Lower lobe of right lung (tissue), 2 donors: ENCODE measurements at places on chromosomes 7 and 10. TPM values are rescaled to one million over a fixed set of nuclear protein-coding genes. Genes with fewer than 3 reads are reported as not detected.

DNA sequence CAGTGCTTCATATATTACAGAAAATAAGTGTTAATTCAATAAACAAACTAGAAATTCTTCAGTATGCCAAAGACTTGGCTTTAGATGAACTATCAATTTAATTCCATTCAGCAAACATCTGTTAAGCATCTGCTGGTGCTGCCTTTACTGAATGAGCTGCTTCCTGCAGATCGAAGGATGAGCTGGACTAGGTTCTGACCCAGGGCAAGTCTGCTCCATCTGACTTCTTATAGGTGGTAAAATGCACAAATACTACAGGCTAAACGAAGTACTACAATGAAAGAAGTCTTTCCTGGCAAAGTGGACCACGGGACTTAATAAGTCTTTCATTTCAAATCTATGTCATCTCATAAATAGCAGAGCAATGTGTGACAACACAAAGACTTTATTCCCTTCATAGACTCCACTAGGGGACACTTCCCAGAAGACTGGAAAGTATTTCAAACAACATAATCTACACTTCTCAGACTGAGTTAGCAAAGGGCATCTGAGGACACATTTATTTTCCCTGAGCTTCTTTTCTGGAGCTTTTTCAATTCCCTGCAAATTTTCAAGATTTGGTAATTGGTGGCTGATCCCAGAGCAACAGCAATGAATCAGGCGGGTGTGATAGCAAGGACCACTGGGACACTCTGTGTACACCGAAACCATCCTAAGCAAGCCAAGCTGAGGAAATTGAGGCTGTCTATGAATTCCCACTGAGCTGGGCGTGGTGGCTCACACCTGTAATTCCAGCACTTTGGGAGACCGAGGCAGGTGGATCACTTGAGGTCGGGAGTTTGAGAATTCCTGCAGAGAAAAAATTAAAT is 108.9 kb upstream of the FRMD4A start:
- no peak overlapping the region for H3K27ac ChIP-seq
- H3K4me3 ChIP-seq, result no peak overlapping the region
- no peaks in the 10 kb centered on the region for H3K27me3 ChIP-seq
- no peaks in the 10 kb centered on the region for H3K36me3 ChIP-seq

DNA sequence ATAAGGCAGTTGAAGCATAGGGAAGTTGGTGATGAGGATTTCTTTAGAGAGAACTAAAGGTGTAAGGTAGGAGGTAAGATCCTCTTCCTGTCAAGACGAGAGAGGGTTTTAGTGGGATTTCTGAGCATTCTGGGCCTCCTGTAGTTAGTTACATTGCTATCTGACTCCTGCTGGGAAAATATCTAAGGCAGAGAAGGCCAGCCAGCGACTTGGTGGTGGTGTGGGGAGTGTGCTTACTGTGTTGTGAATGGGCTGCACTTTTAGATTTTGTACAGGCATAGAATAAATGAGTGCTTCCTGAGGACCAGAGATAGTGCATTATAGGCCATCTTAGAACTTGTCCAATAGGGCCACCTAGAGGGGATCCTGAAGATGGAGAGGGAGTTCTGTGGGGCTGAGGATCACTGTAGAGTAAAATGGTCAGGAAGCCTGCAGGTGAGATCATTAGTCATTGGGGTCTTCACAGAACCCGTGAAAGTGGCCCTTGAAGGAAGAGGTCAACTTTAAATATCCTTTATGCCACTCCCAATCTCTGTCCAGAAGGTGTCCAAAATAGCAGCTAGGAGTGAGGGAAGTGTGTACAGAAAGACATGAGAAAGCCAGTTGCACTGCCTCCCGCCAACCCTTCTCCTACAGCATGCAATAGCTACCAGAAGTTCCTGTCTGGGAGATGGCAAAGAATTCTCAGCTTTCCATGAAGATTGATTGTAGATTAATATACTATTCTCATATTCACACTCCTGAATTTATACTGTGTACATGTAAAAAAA is 266.6 kb downstream of the POLR1F start:
- H3K4me3 ChIP-seq, result no peak overlapping the region
- H3K27ac ChIP-seq, result no peak overlapping the region
- H3K4me1 ChIP-seq, result no peaks in the 10 kb centered on the region
- H3K36me3 ChIP-seq, result no peaks in the 10 kb centered on the region
- DNase-seq, result no peak

DNA sequence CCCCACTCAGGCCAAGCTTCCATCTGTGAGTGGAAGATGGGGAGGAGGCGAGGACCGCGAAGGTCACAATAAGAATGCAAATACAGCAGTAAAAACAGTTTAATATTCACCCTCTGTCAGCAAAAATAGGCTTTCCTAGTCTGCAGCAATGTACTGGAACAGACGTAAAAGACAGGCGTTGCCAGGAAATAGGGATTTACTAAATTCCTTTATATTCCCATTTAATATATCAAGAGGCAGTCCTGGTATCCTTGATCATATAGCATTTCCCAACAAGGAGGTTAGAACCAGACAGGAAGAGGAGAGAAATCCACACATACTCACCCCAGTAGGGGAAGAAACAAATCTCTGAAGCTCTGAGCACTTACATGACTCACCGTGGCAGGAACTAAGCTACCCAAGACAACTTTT is 1054.9 kb upstream of the C7orf33 start:
- no peaks in the 10 kb centered on the region for H3K27me3 ChIP-seq
- no peak overlapping the region for H3K27ac ChIP-seq
- no peaks in the 10 kb centered on the region for H3K4me1 ChIP-seq
- DNase-seq, result no peak
- no peaks in the 10 kb centered on the region for H3K36me3 ChIP-seq

The PTPN20 gene
- 4.0 TPM for total RNA-seq

The CCDC201 gene
- not detected for total RNA-seq

The LFNG gene
- total RNA-seq, result 42.6 TPM
